ENCODE measurements at places on chromosomes 5 and 9. TPM values are rescaled to one million over a fixed set of nuclear protein-coding genes. Genes with fewer than 3 reads are reported as not detected.

Gene SLC30A5
- 21.0 TPM for polyA plus RNA-seq

- DNase-seq, result peak; percentile 16
Measured at GRCh38 chr5:125140855-125141254, 394.4 kb upstream of the ZNF608 start.

Gene PCDHGC5
- polyA plus RNA-seq, result 0.72 TPM

GRCh38 chr9:132699956-132700355 is 29.7 kb downstream of the GTF3C4 start:
- DNase-seq, result no peak

GRCh38 chr9:131748411-131748955 is 8.6 kb upstream of the RAPGEF1 start:
- DNase-seq, result no peak

DNA sequence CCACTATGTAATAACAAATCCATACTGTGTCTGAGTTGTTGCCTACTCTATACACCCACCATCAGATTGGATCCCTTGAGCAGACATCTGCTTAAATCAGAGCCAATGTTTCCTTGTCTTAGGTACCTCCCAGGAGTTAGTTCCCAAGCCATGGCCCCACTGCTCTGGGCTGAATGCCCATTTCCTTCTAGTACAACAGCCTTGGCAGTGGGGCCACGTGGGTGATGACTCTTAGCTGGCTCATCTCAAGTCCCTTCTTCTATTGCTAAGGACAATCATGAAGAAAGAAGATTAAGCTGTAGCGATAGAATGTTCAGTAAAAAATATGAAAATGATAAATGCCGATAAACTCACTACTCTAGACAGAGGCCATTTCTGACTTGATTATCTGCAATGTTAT is 16.6 kb downstream of the PTGR1 start:
- DNase-seq, result peak; percentile 31

Gene CCNJL
- polyA plus RNA-seq, result 4.1 TPM

Gene OTP
- not detected for polyA plus RNA-seq

Gene IL33
- polyA plus RNA-seq, result 12.4 TPM

- DNase-seq, result no peak
Measured at GRCh38 chr5:124708086-124708485, 38.4 kb downstream of the ZNF608 start.

Gene CXCL14
- 0.22 TPM for polyA plus RNA-seq

DNA sequence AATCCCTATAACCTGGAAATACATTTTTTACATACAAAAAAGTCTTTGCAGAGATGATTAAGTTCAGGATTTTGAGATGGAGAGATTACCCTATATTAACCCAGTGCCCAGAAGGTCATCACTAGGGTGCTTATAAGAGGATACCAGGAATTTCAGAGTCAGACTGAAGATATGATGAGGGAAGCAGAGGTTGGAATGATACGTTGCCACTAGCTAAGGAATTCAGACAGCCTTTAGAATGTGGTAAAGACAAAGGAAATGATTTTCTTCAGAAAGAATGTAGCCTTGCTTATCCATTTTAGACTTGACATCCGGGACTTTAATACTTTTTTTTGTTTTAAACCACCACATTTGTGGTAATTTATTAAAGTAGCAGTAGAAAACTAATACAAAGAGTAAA is 2176.8 kb upstream of the C9orf72 start:
- no peak for DNase-seq

Gene EPB41L4A
- 10.6 TPM for polyA plus RNA-seq

Measured in heart left ventricle (tissue), 16 donors.